ENCODE measurements at places on chromosomes 2 and 18. TPM values are rescaled to one million over a fixed set of nuclear protein-coding genes. Genes with fewer than 3 reads are reported as not detected.

DNA sequence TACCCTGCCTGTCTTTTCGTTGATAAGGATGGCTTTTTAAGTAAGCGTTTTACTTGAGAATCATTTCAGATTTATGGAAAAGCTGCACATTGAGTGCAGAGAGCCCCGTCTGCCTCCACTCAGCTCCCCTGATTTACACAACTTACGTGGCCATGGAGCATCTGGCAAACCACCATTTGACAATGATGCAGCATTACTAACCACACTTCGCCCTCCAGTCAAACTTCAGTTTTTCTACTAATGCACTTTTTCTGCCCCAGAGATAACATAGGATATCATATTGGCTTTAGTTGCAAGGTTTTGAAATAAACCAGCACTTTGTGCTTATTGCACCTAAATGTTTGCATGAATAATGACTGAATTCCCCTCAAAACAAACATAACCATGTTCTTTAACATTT lies 165.1 kb upstream of the TPO start:
- DNase-seq: no peak

SLC19A3 gene
- total RNA-seq: 0.57 TPM

KCNF1 gene
- 0.57 TPM for total RNA-seq

UGT1A5 gene
- total RNA-seq: 0.09 TPM

GRCh38 chr18:69838620-69839411 lies 108.9 kb downstream of the CD226 start:
- no peak for DNase-seq

DNA sequence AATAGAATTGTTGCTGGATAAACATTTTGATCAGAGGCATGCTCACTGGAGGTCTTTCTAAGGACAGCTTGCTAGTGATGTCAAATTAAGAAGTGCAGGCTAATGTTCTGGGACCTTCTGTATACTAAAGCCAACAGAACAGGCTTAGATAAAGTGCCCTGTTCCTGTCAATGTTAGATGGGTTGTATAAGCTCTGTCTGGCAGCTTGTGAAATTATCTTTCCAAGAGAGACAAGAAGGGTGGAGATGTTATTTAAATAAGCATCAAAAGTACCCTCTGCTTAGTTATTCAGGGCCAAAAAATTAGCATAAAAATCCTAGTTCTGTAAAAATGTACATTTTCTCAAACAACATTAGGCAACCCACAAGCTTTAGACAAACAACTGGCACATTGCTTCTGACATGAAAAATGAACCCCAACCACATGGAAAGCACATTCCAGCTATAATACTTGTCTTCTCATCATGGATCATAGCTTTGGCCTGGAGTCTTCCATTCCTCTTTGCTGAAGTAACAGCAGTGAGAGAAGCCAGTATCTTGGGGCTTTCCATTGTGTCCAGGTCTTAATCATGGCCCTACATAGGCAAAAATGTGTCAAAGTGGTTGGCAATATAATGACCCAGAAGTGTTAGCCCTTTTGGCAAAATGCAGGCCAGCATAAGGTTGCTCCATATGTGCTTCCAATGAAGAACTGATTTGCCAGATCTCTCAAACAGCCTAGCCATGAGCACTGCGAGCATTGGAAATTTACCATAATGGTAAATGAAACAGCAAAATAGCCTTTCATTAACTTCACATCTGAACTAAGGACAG lies 478.1 kb upstream of the ZNF804A start:
- no peak for DNase-seq

DNA sequence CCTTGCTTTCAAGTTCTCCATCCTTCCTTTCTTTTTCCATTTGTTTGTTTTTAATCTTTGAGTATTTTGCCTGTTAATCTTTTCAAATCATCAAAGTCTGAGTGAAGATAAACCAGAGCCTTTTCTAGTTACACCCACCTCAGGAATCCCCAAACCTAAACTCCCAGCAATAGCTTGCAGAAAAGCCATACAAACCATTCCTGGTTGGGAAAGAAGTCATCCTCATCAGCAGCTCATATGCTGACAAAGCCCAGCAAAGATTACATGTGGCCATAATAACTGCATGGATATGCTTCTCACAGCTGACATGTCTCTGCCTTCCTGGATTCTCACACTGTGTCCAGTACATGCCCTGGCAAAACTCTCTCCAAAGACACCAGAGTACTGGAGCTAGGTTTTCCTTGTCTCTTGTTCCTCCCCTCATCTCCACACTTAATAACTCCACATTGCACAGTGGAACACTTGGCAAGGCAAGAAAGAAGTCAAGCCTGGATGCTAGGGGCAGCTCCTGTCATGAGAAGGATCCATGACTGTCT lies 126.4 kb upstream of the TLK1 start:
- no peak for DNase-seq

All from thymus (tissue), 14 donors.